ENCODE measurements at places on chromosomes 6 and 20.
A peak's percentile ranks its signal among the peaks of the same experiment; 100 is the strongest.

DNA sequence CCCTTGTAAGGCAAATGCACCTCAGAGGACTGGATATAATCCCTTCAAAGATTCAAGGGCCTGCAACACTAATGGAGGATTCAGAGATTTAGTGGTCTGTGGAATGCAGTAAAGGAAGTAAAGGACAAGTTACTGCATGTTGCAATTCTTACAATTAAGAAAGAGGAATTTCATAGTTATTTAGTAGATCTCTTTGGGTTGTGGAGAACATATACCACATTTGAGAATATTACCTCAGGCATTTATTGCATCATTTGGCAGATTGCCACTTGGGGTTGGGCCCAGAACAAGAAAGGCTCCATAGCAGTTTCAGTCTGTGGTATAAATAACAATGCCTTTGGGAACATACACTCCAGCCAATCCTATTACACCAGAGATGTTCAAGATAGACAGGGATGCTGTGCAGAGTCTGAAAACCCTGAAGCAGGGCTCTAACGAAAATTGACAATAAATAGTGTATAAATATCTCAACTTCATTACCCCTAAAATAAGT, 20.9 kb upstream of the EPM2A start:
- no peak for DNase-seq

DNA sequence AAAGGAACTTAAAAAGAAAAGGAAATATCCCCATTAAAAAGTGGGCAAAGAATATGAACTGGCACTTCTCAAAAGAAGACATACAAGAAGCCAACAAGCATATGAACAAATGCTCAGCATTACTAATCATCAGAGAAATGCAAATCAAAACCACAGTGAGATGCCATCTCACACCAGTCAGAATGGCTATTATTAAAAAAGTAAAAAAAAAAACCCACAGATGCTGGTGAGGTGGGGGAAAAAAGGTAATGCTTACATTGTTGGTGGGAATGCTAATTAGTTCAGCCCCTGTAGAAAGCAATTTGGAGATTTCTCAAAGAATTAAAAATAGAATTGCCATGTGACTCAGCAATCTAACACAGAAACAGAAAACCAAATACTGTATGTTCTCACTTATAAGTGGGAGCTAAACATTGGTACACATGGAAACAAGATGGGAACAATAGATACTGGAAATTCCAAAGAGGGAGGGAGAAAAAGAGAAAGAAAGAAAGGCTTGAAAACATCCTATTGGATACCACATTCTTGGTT, 437.1 kb downstream of the GRIK2 start:
- DNase-seq = no peak

GRCh38 chr6:35919827-35920751, 809 bp downstream of the SRPK1 start:
- peak; percentile 16 for DNase-seq

GRCh38 chr6:99330159-99330558, 19.3 kb downstream of the FAXC start:
- DNase-seq = peak; percentile 10

DNA sequence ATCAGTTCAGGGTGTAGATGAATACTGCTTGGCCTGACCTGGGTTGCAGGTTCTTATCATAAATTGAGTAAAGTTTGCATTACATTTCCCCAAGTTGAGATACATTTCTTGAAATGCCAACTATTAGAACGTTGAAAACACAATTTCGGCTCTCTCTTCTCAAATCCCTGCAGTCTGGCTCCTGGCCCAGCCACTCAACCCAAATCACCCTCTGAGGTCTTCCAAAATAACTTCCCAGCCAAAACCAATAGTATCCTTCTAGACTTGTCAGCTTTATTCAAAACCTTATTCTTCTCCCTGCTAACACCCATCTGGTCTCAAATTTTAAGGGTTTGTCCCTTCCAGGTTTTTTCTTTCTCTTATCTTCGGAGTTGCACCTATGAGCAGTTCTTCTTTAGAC, 263.6 kb downstream of the EYA4 start:
- DNase-seq = no peak

DNA sequence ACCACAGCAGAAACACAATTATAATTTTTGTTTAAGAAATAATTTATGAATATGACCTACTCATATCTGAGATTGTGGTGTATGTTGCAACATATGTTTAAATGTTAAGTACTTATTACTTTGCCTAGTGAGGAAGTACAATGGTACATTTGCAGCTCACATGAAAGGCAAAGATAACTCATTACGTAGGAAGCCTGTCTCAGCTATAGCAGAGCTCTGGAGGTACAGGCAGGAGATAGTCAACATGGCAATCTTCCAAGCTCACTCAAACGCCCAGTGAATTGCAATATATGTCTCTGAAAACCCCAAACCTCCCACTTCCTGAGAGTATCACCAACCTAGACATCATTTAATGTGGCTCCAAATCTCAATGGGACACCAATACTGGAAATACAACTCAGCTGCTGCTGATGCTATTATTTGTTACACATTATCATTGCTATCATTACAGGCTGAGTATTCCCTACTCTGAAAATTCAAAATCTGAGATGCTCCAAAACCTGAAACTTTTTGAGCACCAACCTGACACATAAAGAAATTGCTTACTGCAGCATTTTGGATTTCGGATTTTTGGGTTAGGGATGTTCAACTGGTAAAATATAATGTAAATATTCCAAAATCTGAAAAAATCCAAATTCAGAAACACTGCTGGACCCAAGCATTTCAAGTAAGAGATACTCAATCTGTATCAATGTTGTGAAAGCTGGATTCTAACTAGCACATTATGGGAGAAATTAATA, 25.1 kb upstream of the GSTA4 start:
- no peak for DNase-seq

Data from stimulated activated CD4-positive, alpha-beta T cell treated with anti-CD3 and anti-CD28 coated beads, Interleukin-1b, Interleukin-23, amount 100 ng/mL, for 1 hour (primary cell).